ENCODE measurements at places on chromosomes 4 and X.
A peak's percentile ranks its signal among the peaks of the same experiment; 100 is the strongest.

DNA sequence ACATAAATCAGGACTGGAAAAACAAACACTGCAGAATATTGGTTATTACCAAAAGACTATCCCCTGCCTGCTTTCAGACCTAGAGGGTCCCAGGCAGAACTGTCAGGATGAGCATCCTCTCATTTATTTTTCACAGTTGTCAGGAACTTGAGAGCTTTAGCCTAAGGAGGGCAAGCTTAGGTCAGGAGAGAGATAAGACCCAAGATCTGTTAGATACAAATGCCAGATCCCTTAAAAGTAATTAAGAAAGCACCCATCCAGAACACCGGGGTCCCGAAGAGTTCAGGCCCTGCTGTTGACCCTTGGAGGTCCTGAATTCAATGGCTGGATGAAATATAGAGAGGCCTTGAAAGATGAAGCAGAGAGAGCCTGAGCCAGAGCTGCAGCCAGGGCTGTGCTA, 5.9 kb upstream of the MAGEB3 start:
- no peak for DNase-seq

GRCh38 chr4:116361790-116362189, 723.6 kb downstream of the TRAM1L1 start:
- no peak for DNase-seq

DNA sequence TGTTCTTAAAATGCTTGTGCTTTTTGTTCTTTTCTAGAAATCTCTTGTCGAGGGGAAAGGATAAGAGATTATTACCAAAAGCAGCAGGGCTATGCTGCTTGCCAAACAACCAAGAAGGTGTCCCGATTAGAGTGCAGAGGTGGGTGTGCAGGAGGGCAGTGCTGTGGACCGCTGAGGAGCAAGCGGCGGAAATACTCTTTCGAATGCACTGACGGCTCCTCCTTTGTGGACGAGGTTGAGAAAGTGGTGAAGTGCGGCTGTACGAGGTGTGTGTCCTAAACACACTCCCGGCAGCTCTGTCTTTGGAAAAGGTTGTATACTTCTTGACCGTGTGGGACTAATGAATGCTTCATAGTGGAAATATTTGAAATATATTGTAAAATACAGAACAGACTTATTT, 81.5 kb upstream of the PACRGL start:
- no peak for DNase-seq

DNA sequence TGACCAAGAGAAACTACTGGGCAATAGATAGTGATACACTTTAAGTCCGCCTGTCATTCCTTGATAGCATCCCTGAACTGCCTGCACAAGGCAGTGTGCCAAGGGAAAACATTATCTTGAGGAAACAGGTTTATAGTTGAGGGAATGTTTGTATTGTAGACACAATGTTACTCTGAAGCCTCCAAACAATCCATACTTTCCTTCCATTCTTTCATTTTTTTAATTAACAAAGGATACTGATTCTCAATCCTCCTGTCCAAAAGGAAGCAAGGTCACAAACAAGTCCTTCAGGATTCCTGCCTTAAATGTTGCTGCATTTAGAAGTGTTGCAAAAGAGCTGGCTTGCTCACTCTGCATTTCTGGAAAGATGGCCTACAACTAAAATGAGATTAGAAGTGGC, 61.7 kb upstream of the PRSS48 start:
- no peak for DNase-seq

DNA sequence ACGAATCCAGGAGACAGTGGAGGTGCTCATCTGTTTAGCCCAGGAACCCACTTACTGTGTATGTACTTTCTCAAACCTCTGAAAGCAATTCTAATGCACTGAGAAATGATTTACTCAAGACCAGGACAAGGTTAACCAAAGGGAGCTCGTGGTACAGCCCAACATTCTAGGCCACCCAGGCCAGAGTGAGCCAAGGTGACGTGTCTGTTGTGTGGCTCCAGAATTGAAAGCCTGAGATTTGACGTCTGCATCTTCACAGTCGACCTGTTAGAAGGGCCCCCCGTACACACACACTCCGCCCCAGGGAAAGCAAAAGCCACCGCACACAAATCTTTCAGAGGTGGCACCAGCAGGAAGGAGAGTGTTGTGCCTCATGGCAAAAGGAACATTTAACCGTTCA, 2.3 kb downstream of the MAP3K15 start:
- no peak for DNase-seq

DNA sequence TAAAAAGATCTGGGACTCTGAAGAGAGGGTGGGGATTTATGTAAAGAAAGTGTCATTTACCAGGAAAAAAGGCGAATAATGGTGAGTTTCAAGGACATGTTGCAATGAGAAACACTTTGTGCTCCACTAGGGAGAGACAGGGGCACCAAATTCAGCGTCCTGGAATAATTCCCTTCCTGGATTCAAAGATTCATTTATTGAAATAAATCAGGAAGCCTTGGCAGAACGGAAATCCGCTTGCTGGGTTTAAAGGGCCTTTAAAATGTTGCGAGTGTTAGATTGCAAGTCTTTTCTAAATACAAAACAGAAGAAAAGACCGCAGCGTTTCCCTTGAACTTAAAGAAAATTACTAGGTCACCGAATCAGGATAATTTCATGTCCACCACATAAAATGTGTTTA, 3.8 kb upstream of the ZIC3 start:
- DNase-seq, result no peak

GRCh38 chrX:17737986-17738713, 857 bp downstream of the SCML1 start:
- DNase-seq, result peak; percentile 21

- DNase-seq, result no peak
Observed at GRCh38 chr4:148469938-148470337, 27.7 kb upstream of the NR3C2 start.

DNA sequence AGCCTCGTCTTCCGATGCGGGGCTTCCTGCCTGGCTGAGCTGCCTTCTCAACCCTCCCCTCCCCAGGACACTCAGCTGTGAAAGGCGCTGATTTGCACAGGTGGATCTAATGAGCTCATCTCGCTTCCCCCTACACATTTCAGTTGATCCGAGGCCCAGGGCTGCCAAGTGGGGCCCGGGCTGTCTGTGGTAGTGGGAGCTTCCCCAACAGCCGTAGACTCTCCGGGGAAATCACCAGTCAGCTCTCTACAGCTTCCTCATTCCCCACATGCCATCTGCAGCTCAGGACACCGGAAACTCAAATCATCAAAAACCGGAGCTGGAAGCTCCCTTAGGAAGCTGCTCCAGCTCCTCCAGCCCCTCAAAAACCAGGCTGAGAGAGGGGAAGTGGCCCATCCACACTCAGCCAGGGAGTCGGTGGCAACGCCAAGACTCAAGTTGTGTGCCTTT, 56.2 kb downstream of the SMIM20 start:
- no peak for DNase-seq

GRCh38 chr4:16222957-16223527, 3.2 kb downstream of the TAPT1 start:
- DNase-seq, result no peak

GRCh38 chr4:163404580-163404979, 60.9 kb downstream of the NPY5R start:
- no peak for DNase-seq

DNA sequence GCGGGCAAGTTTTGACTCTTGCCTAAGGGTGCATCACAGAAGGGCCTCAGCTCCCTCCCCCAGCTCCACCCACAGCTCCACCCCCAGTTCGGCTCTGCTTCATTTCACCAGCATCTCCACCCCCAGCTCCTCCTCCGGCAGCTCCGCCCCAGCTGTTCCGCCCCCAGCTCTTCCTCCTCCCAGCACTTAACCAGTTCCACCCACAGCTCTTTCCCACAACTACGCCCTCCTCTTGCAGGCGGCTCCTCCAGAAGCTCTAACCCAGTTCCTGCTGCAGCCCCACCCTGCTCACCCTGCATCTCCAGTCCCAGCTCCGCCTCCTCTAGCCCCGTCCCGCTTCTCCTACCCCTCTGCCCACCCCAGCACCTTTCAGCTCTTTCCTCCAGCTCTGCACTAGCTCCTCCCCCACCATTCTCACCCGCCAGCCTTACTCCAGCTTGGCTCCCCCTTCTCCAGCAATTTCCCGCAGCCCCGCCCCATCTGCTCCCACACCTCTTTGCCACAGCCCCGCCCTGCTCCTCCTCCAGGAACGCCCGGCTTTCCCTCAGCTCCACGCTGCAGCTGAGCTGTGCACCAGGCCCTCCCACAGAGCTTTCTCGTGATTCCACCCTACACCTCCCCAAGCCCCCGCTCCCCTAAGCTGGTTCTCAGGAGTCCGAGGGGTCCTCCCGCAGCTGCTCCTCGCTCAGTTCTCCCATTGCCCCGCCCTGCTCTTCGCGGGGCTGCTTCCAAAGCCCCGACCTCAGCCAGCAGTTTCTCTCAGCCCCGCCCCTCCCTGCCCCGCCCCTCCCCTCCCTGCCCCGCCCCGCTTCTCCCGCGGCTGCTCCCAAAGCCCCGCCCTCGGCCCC, 1.3 kb upstream of the EOLA1 start:
- peak; percentile 77 for DNase-seq

DNA sequence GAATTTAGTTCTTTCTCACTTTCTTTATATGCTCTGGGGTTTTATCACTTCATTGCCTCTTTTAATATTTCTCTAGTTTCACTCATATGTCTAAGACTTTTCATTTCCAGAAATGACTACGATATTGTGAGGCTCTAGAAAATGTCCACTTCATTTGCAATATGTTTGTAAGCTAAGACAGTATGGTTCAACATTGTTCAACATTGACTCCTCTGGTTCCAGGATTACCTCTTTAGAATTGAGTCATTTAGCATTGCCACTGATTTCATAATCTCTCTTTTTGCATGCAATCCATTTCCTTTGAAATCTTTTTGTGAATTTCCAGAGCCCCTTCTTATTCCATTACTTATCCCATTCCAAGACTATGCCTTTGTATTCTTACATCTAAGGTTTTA, 32.3 kb downstream of the BBS12 start:
- DNase-seq, result no peak

DNA sequence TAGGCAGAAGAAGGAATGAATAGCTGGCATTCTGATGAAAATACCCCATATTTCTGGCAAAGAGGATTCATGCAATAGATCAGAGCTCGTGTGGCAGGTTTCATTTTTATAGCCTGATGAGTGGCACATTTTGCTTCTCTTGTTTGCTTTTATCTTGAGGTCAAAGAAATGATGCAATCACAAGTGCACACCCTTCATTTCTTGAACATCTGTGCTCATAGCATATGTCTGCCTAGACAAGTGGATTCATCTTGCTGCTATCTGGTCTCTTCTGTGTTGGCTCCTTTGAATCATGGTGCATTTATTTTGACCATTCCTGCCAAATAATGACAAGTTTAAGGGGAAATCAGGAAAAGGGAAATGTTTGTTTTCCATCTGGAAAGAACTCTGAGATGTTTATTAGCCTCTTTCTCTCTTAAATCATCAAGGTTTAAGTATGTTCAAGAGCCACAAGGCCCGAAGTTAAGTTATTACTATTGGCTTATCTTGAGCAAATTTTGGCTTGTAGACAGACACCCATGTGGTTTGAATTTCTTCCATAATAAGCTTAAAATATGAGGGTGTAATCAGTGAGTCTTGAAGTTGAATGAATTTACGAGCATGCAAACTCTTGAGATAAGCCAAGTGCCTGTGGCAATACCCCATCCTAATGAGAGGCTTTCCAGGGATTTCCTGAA, 59.3 kb upstream of the HS3ST1 start:
- no peak for DNase-seq

DNA sequence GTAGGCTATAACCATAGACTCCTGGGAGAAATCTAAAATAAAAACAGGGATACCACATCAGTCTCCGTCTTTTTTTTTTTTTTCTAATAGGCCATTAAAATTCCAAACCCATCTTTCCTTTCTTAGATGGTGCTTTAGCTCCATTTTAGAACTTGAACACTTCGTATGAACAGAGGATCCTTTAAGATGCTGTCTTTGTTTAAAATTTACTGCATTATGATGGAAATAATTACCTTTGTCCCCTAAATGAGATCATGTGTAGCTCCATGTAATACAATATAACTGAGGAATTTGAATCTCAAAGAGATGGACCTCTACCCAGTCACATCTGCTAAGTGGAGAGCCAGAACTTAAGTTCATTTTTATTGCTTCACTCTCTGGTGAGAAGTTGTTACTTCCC, 47.9 kb downstream of the CEP135 start:
- DNase-seq, result no peak

- no peak for DNase-seq
Observed at GRCh38 chrX:54509400-54509799, 13.4 kb upstream of the FGD1 start.

GRCh38 chr4:76381986-76382385, 39.0 kb downstream of the CCDC158 start:
- DNase-seq, result no peak

DNA sequence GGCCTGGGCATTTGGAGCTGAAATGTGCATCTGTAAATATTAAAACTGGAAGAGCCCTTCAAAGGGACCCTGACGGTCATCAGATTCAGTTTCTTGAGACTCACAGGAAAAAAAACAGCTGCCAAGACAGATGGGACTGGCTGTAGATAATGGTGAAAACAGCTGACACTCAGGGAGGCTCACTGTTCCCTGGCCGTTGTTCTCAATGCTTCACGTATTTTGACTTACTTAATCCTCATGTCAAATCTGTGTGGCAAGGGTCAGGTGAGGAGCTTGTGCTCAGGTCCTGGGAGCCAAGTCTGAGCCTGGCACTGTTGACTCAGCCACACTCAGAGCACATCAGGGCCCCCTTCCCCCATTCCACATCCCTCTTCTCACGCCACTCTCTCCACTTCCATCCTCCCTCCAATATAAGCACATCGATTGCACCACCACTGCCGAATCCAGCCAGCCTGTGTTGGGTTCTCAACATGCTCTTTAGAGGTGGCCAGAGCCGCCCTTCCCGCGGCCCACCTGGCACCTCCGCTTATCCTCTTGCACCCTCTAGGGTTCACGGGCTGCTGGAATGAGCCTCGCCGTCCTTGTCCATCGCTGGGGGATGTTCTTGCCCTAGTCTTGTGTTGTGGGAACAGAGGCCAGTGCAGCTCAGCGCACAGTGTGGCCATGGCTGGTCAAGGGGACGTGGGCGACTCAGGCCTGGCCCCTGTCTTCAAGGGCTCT, 40.1 kb downstream of the EVC start:
- no peak for DNase-seq

DNA sequence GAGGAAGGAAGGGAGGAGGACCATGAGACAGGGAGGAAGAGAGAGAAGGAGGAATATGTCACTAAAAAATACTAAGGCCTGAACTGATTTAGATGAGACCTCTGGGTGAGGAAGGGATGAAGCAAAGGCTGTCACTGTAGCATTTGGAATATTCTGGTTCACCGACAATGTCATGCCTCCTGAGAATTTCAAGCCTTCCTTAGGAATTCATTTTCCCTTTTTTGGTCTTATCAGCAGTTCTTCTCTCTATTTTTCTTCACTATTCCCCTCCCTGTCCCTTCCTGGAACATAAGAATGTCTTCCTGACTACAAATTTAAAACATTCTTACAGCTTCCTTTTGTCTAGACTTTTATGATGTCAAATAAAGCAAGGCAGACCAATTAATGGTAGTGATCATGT, 527.8 kb downstream of the INPP4B start:
- DNase-seq, result no peak

Measured in stimulated activated CD4-positive, alpha-beta T cell treated with anti-CD3 and anti-CD28 coated beads, Interleukin-4, amount 100 ng/mL, for 1 hour (primary cell).